ENCODE measurements at places on chromosomes 1 and 21.

DNA sequence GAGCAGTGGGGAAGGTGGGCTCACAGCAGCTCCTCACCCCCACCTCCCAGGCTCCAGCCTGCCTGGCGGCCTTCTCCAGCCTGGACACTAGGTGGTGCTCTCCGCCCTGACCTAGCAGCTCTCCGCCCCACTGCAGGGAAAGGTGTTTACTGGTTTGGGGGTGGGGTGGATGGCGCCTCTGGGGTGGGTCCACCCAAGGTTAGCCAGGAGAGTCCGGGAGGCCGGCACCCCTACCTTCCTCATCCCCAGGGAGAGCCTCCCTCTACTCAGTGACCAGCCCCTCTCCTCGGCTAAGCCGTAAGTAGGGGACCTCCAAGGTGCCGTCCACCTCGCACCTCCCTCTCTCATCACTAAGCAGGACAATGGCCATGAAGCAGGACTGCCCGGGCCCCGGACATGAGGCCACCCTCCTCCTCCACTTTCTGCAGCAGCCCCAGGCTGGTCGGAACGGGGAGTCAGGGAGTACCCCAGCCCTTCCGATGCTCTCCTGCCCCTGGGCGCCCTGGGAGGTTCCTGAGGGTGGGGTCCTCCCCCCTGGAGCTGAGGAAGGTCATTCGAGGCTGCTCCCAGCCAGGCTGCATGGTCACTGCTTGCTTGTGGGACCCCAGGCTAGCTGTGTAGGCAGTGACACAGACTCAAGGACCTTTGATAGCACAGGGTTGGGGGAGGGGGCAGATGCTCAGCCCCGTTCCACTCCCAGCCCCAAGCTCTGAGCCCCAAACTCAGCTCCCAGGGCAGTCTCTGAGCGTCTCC is 101.4 kb upstream of the VAMP3 start:
- no peak for DNase-seq

- no peak for DNase-seq
These were observed 8.2 kb upstream of the ST6GALNAC3 start for GRCh38 chr1:76066394-76066793.

- no peak for DNase-seq
These were observed 3.9 kb downstream of the COL18A1 start for GRCh38 chr21:45408801-45409261.

- DNase-seq, result no peak
These were observed 237.2 kb downstream of the KAZN start for GRCh38 chr1:14835725-14836124.

DNA sequence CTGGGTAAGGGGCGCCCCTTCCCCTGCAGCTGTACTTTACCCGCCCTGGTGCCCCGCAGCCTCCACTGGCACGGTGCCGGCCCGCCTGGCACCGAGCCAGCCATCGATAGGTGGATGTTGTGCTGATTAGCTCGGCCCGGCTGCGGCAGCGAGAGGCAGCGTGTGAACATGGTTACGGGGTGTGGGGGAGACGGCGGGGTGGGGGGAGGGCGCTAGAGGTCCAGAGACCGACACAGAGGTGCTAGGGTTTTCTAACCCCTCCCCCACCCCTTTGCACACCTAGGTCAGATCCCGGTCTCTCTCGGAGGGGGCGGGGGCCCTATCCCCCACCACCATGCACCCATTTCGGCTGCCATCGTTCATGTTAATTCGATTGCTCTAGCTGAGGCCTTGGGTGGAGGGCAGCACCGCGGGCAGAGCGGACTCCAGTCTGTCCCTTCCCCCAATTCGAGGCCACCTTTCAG is 6.7 kb downstream of the EFNA4 start:
- no peak for DNase-seq

DNA sequence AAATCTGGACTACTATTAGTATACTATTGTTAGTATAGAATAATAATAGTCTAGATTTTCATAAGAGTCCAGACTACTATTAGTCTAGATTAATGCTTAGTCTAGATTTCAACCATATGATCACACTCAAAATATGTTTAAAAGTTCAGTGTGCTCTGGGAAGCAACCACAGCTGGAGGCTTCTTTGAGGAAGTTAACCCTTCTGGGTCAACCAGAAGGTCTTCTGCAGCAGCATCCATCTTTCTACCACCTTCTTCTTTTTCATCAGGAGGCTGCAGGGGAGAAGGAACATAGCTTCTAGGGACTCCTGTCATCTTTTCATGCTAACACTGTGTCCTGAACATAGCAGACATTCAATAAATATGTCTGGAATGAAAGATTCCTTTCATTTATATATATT is 51.2 kb upstream of the DNAJC6 start:
- DNase-seq, result no peak

GRCh38 chr1:23563003-23563402 is 3.7 kb upstream of the ID3 start:
- DNase-seq, result no peak

DNA sequence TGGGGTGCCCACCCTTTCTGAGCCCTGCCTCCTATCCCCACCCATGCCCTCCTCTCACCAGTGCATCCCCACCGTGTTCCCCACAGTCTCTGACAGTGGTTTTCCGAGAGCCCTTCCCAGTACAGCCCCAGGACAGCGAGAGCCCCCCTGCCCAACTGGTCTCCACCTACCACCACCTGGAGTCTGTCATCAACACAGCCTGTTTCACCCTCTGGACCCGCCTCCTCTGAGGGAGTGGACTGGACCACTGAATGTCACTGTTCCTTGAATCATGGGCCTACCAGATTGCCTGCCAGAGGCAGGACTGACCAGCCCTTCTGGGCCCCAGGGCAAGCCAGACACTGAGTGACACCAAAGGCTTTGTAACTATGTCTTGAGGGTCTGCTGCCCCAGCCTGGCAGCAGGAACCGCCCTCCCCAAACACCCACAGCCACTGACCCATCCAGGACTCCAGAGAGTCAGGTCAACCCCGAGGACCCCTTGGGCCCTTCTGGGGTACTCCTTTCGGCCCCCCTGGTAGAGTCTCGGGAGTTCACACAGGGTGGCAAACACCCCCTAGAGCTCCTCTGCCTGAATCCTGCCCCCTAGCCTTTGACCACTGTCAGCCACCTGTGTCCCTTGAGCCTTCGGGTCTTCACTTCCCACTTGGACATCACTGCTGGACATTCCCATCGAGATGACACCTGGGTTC is 3.3 kb downstream of the HYI start:
- no peak for DNase-seq

- DNase-seq, result no peak
These were observed 146.3 kb upstream of the DNAH14 start for GRCh38 chr1:224783006-224783651.

DNA sequence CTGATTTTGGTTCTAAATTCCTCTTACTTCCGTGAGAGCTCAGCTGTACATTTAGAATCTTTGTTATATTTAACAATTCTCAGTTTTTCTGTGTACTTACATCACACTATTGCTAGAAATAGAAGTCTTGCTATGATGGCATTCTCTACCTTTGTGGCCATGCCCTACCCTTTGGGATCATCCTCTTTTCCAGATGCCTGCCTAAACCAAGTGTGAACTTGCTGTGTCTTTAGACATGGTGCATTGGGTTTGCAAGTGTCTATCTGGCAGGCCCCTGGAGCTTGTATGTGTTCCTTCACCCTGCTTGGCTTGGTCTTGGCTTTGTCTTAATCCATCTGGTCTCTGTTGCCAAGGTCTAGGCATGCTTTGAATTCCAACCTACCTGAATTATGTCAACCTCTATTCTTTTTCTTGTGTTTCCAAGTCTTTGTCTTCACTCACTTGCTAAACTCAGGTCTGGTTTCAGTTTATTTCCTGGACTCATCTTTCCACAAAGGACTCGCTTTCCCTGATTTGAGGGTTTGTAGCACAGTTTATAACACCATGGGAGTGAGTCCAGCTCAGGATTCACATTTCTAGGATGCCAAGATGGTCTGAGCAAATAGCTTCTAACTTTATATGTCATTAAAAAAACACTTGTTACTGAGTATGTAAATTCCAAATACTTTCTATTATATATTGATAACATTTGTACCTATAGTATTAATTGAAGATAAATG is 20.6 kb upstream of the APOBEC4 start:
- DNase-seq, result no peak

GRCh38 chr1:159005676-159006075 is 4.0 kb upstream of the IFI16 start:
- DNase-seq, result no peak
